ENCODE measurements at places on chromosomes 3 and 15.

DNA sequence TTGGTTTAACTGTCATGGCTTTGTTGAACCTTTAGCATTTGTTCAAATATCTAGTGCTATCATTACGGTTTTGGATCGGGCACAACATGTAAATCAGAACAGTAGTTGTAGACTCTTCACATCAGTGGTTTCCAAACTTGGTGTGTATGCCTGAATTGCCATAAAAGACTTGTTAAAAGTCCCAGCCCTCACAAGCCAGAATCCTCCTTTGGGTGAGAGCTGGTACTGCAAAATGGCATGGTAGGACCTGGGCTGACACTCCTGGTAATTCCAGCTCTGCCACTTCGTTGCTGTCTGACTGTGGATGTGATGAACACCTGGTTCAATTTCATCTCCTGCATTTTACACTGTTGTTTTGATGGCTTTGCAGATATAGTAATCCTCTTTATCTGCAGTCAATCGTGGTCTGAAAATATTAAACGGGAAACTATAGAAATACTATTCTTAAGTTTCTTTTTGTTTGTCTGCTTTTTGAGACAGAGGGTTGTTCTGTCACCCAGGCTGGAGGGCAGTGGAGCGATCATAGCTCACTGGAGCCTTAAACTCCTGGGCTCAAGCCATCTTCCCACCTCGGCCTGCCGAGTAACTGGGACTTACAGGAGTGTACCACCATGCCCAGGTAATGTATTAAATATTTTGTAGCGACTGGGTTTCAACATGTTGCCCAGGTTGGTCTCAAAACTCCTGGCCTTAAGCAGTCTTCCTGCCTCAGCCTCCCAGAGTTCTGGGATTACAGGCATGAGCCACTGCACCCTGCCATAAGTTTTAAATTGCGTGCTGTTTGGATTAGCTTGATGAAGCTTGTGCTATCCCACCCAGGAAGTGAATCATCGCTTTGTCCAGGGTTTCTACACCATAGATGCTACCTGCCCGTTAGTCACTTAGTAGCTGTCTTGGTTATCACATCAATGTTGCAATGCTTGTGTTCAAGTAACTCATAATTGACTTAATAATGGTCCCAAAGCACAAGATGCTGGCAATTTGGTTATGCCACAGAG lies 61.6 kb downstream of the RAB7A start:
- DNase-seq, result peak; percentile 65

- no peak for DNase-seq
Measured at GRCh38 chr15:78345396-78346125, 5.4 kb downstream of the CRABP1 start.

GRCh38 chr15:24039683-24040082 lies 352.6 kb upstream of the NDN start:
- DNase-seq, result no peak

DNA sequence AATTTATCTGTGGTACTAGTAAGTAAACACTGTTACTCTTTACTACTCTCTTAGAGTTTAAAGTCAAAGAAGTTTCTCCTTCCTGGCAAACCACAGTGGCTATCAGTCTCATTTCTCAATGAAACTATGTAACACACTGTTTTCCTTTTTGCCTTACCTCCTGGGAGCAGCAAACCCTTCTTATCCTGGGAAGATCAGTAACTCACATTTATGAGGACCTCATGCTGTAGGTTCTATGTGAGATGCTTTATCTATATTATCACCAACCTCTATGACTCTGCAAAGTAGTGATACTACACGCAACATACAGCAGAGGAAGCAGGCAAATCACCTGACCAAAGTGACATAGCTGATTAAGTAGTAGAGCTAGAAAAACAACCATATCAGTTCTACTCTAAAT lies 35.3 kb downstream of the PBRM1 start:
- no peak for DNase-seq

DNA sequence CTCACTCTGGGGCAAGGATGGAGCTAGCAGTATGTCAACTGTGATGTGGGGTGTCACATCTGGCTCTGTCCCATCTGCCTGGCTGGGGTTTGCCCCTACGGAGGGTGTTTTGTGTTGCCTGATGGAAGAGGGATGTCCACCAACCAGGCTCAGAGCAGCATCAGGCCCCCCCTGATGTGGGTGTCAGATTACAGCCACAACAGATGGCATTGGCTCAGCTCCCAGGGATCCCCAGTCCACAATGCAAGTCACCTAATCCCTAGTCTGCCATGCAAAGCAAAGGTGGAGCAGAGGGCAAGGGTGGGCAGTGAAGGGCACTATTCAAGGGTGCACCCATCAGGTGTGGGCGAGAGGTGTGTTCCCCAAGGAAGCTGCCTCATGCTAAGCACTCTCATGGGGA lies 48.9 kb upstream of the AMOTL2 start:
- DNase-seq, result no peak

DNA sequence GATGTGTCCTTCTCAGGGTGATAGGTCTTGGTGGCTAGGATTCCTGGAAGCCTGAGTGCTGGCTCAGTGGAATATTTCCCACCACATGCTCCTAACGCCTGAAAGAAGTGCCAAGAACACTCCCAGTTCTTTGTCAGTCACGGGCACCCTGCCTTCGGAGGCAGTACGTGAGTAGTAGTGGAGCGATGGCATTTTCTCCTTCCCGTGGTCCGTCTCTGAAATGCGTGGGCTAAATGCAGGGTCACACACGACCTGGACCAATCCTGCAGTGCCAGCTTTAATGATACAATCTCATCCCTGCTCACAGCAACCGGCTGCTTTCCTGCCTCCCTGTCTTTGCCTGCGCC lies 14.5 kb downstream of the H1-8 start:
- no peak for DNase-seq

DNA sequence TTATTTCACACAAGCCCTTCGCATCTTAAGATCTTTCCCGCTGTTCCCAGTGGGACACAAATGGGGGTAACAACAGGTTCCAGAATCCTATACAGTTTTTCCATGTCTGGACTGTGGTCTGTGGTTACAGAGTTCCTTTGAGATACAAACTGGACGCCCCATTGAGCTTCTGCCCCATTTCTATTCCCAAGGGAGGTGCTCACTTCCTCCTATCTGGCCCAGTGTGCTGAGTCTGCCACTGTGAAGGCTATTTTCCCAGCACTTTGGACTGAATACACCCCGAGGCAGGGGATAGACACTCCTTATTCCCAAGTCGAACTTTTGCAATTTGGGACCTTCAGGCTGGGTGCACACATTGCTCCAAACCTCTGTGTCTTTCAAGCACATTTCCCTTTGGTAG lies 44.0 kb downstream of the MESD start:
- no peak for DNase-seq

Measured in T-helper 2 cell (primary cell).